ENCODE measurements at places on chromosomes 16 and 17. TPM values are rescaled to one million over a fixed set of nuclear protein-coding genes. Genes with fewer than 3 reads are reported as not detected.

DNA sequence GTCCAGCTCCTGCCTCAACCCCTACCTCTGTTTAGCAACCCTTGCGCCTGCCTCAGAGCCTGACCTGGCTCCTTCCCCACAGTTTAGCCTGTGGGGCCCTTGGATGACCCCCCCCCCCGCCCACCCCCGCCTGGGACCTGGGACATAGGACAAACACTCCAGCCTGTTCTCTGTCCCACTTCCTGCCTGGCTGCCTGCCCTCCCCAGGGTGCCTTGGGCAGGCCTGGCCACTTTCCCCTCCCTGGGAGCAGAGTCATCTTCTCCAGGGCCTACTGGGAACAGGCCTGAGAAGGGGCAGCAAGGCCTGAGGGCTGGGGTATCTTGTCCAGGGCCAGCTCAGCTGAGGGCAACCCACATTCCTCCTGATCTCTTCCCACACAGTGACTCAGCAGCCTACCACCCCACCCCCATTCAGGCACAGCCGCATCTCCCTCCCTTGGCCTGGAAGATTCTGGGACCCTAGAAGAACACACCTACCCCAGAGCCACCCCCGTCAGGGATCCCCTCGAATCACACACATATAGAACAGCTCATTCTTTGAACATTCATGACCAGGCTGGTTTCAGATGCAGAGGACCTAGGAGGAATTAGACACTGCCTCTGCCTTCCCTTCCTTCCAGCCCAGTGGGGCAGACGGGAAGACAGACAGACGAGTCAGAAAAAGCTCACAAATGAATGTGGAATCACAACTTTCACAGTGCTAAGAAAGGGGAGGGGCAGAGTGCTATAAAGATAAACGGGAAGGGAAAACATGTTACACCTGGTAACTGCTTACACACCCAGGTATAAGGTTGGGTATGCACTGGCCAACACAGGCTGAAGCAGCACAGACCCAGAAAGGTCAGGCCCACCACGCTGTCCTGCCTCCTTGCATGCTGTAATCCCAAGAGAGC lies 6.0 kb downstream of the FHOD1 start:
- H3K4me3 ChIP-seq, result no peak overlapping the region
- H3K27ac ChIP-seq, result peak overlapping the region; percentile 75
- no peak for DNase-seq

- DNase-seq, result no peak
- H3K36me3 ChIP-seq, result peaks cover 86% of the 10 kb centered on the region
Measured at GRCh38 chr16:31718998-31719397, 154.6 kb upstream of the ZNF267 start.

- H3K27ac ChIP-seq, result peak overlapping the region; percentile 79
- no peaks in the 10 kb centered on the region for H3K27me3 ChIP-seq
- peak overlapping the region; percentile 57 for H3K4me3 ChIP-seq
- peak; percentile 75 for DNase-seq
Measured at GRCh38 chr17:77425791-77426641, 285.2 kb downstream of the SEC14L1 start.

GRCh38 chr16:88634994-88635670 lies 3.2 kb upstream of the IL17C start:
- H3K4me1 ChIP-seq, result peaks cover 34% of the 10 kb centered on the region
- peaks cover 6% of the 10 kb centered on the region for H3K36me3 ChIP-seq
- DNase-seq, result no peak

The SLC6A2 gene
- not detected for total RNA-seq

The FAM20A gene
- not detected for total RNA-seq

GRCh38 chr17:29388937-29389336 lies 1.2 kb upstream of the TAOK1 start:
- DNase-seq, result no peak
- H3K36me3 ChIP-seq, result peaks cover 18% of the 10 kb centered on the region
- no peaks in the 10 kb centered on the region for H3K27me3 ChIP-seq
- peaks cover 29% of the 10 kb centered on the region for H3K4me1 ChIP-seq

- H3K27me3 ChIP-seq, result no peaks in the 10 kb centered on the region
- H3K27ac ChIP-seq, result no peak overlapping the region
- no peak overlapping the region for H3K4me3 ChIP-seq
- H3K36me3 ChIP-seq, result peaks cover 1% of the 10 kb centered on the region
- no peak for DNase-seq
Measured at GRCh38 chr17:39115135-39115534, 36.3 kb downstream of the PLXDC1 start.
